ENCODE measurements at places on chromosomes 11 and 22. TPM values are rescaled to one million over a fixed set of nuclear protein-coding genes. Genes with fewer than 3 reads are reported as not detected.

DNA sequence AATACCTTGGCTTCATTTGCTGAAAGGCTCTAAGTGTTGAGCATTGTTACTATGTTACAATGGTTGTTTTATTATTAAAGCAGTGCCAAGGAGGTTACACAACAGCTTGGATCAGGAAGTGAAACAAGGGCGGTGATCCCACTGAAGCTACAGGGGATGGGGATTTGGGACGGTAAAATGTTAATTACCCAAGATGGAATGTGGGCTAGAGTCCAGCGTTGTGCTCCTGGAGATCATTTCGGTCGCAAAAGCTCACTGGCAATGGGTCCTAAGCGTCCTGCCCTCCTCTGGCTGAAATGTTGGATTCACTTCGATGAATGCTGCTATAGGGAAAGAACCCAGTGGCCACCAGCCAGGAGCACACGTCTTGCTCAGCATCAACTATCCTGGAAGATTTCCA lies 48.3 kb downstream of the FAM83F start:
- no peak for DNase-seq

GRCh38 chr22:49866646-49867045 lies 13.0 kb downstream of the ZBED4 start:
- no peak for DNase-seq

DNA sequence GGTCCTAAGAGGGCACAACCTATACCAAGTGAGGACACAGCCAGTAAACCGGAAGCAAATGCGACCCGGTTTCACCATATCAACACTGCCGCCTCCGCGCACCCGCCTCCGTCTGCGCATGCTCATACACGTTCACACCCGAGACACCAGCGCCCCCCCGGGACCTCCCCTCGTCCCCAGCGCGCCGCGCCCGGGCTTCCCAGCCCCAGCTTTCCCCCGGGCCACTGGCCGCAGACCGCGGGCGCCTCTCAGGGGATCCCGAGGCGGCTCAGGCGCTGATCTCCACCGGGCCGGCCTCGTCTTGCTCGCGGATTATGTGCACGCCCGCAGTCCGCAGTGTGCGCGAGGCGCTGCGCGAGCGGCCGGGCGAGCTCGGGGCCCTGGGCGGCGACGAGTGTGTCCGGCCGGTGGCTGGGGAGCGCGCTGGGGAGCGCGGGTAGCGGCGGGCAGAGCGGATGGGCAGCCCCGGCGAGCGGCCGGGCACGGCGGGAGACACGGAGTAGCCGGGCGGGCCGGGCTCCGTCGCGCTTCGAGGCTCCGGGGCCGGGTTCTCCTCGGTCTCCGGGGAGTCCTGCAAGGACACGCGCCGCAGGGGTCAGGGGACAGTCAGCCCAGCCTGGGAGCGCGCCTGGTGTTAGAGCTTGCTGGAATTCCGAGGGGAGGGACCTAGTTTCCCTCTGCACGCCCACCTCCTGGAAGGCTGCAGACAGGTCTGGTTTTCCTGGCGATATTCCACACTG lies 2.0 kb downstream of the HEPN1 start:
- DNase-seq, result no peak

DNA sequence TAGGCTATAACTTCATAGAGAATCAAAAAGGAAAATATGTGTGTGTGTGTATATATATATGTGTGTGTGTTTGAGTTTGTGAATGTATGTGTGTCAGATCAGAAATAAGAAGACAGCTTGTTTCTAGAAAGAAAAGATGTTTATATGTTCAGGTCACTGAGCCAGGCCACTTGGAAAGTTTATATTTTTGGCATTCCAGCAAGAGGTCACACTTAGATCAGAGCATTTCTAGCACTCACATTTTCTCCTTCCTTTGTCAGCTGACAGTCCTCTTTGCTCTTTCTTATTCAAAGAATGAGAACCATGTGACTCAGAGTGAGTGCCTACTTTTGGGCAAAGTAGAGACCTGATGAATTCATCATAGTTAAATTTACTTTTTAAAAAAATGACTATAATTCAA lies 22.9 kb downstream of the RAB38 start:
- DNase-seq, result no peak

DNA sequence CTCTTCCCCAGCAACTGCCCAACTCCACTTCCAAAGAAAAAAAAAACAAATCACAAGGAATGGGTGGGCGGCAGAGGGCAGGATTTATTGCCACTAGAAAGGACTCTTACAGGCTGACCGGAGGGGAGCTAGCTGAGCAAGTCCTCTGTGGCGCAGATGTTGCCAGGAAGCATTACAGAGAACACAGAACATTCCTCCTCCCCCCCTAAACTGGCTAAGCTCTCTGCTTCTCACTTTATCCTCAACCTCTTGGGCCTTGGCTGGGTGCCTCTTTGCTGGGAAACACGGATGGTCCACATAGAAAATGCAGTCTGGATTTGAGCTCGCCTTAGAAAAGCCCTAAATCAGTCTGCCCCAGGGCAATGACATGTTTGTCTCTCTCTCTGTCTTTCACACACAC lies 12.6 kb upstream of the FJX1 start:
- no peak for DNase-seq

Gene OR51V1
- total RNA-seq, result not detected

Gene OR4D5
- total RNA-seq, result not detected

Data from Caco-2 (cell line).